ENCODE measurements at places on chromosomes 5 and 9.

GRCh38 chr5:172064766-172065165, 58.3 kb upstream of the FBXW11 start:
- no peak for DNase-seq

GRCh38 chr5:111234125-111234524, 9.9 kb downstream of the CAMK4 start:
- no peak for DNase-seq

DNA sequence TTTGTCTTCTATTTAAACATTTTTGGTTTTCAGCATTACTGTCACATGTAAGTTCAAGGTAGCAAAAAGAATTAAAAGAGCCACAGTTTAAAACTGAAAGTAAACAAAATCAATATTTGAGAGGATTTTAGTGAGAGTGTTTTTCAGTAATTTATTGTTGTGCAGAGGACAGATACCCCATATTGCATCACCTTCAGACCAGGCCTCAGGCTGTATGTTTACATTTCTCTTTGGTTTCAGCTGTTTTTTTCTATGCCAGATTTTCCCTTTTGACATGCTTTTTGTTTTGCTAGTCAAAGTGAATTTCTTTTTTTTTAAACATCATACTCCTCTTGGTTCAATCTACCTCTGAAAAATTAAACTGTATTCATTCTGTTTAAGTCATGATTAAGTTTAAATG, 47.2 kb downstream of the MAST4 start:
- no peak for DNase-seq

GRCh38 chr5:146137967-146138403, 32.6 kb upstream of the PLAC8L1 start:
- no peak for DNase-seq

- no peak for DNase-seq
These were observed 50.1 kb downstream of the FBXW11 start for GRCh38 chr5:171956314-171956713.
